Suprapubic skin (tissue), 4 donors: ENCODE measurements at places on chromosomes 6 and 20. TPM values are rescaled to one million over a fixed set of nuclear protein-coding genes. Genes with fewer than 3 reads are reported as not detected.

DNA sequence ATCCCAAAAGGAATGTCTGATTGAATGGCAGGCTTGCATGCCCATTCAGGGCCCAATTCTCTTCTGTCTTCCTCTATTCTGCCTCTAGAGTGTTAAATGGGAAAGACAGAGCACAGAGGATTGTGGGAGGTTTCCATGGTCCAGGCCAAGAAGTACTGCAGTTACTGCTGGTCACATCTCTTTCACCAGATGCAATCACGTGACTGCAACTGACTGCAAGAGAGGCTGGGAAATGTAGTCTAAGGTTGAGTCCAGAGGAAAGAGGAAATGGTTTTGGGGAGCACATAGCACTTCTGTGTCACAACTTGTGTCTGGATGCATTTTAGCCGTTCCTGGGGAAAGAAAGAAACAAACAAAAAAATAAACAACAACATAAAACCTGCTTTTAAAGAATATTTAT lies 336.4 kb upstream of the BTBD3 start:
- no peak for DNase-seq

GNAS-AS1 gene
- not detected for total RNA-seq

DNAAF9 gene
- total RNA-seq: 13.5 TPM

- no peak for DNase-seq
Measured at GRCh38 chr20:8640461-8640860, 428.4 kb upstream of the PLCB4 start.

DNA sequence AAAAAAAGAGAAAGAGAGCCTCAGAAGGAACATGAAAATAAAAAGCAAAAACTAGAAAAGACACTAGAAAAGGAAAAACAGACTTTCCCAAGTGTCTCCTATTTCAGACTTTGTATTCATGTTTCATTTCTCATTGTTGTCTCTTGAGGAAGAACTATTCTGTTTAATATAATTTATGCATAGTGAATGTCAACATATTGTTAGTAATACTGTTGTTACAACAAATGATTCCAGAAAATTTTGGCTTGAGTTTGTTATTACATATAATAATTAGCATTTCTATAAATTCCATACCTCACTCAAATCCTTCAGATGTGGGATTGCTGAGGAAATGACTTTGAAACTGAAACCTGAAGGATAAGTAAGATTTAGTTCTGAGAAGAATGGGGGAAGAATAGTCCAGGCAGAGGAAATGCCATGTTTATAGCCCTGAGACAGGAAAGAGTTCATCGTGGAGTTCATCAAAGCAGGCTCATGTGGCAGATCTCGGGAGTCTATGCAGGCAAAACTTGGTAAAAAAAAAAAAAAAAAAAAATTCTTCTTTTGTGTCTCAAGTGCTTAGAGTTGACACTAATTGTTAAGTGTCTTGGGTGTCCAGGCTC lies 53.1 kb upstream of the EIF2S2 start:
- no peak for DNase-seq

DNA sequence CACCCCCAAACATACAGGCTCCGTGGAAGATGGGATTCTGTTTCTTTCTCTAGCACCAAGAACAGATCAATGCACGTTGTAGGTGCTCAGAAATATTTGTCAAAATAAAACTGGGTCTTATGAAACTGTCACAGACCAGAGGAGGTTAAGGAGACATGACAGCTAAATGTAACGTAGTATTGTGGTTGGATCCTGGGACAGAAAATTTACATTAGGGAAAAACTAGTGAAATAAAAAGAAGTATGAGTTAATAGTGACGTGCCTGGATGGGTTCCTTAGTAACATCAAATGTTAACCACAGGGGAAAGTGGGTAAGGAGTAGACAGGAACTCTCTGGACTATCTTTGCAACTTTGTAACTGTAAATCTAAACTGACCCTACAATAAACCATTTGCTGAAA lies 31.5 kb downstream of the NOL4L start:
- DNase-seq: no peak

CYP39A1 gene
- total RNA-seq: 27.2 TPM

DNA sequence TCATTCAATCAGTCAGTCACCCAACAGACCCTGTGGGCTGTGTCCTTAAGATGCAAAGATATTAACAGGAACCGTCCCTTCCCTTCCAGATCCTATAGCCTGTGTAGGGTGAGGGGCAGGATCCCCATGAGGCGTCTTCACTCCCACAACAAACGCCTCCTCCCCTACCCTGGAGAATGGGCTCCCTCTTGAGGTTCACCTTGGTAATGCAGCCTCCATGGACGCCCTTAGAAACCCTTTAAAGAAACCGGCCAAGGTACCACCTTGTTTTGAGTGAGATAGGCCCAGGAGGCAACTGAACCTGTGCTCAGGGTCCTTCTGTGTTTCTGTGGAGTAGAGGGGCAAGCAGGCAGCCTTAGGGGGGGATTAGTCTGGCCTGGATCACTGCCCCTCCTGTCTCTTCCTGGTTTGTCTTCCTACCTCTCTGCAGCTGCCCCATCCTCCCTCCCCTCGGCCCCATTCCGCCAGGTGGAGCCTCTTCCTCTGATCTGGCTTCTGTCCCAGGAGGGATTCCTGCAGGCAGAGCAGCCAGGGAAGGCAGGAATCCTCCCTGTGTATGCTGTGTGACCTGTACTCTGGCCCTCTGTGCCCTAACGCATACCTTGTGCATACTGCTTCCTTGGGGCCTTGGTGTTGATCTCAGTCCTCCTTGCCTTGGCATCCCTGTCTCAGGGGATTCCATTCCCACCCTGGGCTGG lies 6.6 kb upstream of the GUCA1A start:
- DNase-seq: no peak

DNA sequence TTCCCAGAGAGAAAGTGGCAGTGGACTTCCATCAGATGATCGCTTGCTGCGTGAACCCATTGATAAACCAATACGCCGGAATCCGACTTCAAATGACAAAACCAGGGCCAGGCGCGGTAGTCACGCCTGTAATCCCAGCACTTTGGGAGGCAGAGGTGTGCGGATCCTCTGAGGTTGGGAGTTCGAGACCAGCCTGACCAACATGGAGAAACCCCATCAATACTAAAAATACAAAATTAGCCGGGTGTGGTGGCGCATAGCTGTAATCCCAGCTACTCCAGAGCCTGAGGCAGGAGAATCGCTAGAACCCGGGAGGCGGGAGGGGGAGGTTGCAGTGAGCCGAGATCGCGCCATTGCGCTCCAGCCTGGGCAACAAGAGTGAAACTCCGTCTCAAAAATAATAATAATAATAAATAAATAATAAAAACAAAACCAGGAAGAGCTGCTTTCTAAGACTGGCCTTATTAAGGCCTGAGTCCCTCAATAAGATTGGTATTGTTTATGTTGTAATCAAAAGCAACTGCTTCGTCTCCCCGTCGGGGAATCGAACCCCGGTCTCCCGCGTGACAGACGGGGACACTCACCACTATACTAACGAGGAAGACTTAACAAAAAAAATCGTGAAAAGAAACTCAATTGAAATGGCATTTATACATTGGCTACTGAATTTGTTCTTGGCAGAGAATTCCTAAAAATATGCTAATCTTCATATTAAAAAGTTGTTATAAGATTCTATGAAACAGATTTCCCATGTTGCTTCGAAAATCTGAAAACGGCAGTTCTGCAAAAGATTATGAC lies 110.2 kb upstream of the ZNF184 start:
- no peak for DNase-seq

- no peak for DNase-seq
Measured at GRCh38 chr6:2055143-2055542, 190.3 kb downstream of the GMDS start.

DNA sequence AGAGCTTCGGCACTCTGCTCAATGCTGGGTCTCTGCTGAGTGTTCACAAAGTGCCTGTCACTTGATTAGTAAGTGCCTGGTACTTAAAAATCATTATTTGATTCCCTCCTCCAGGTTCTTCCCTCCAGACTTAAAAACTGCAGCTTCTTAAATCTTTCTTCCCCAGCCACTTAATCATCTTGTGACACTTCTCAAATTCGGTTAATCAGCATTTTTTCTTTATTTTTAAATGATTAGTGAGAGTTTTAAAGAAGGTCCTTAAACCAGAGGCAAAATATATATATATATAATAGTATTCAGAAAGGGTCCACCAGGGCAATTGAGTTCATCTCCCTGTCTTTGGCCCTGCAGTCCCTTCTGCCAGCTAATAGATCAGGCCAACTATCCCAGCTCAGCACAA lies 8.0 kb upstream of the BANF2 start:
- DNase-seq: no peak

GRCh38 chr20:24872291-24873024 lies 76.6 kb upstream of the CST7 start:
- DNase-seq: no peak

- no peak for DNase-seq
Measured at GRCh38 chr6:146775220-146775619, 176.4 kb downstream of the ADGB start.

GRCh38 chr6:131173680-131174079 lies 38.4 kb downstream of the AKAP7 start:
- no peak for DNase-seq

BPIFB2 gene
- not detected for total RNA-seq

DNA sequence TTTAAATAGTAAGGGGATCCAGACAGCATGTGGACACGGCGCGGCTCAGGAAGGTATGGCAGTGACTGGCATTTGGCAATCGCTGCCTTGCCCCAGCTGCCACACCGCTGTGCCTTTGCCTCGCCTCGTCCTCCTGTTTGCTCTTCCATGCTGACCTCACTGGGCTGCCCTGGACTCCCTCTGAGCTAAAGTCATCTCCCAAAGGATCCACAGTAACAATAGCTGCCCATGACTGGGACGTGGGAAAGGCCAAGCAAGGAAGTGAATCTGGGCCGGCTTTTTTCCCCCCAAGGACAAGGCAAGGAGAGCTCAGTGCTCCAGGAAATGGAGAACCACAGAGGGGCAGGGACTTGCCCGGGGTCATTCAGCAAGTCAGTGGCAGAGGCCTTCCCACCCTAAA lies 48.1 kb downstream of the JPH2 start:
- DNase-seq: no peak

- DNase-seq: no peak
Measured at GRCh38 chr20:42553374-42553773, 636.3 kb downstream of the PTPRT start.

DNA sequence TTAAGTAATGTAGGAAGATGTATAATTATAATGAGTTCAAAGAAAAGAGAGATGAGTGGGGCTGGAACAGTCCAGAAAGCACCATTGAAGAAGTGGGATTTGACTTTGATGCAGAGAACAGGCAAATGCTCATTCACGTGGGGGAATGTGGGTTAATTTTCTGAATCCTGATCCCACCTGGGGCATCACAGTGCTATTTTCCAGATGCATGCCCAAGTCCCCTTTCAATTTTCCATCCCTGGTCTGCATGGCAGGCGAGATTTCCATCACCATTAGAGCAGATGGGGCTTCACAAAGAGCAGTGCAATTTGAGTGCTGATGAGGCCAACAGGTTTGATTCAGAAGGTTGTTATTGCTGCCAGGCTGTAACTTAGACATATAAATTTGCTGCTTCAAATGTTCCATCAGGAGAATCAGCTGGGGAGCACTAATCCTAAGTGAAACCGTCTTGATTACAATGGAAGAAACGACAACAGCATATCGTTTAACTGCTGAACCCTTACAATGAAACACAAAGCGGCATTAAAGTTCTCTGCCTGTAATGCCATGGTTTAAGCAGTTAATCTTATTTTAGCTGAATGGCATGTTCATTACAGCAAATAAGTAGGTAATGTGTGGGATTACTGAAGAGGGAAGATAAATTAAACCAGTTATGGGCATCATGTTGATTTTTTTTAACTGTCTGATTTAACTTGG lies 45.2 kb downstream of the OSTM1 start:
- DNase-seq: no peak

GRCh38 chr6:75602246-75603105 lies 796 bp downstream of the SENP6 start:
- DNase-seq: peak; percentile 70

ZNF831 gene
- 0.34 TPM for total RNA-seq

GRCh38 chr20:63659370-63659769 lies 1.3 kb downstream of the RTEL1 start:
- DNase-seq: no peak

- DNase-seq: no peak
Measured at GRCh38 chr6:157951828-157952227, 29.8 kb upstream of the SYNJ2 start.

RIPOR3 gene
- total RNA-seq: 10.1 TPM

DNA sequence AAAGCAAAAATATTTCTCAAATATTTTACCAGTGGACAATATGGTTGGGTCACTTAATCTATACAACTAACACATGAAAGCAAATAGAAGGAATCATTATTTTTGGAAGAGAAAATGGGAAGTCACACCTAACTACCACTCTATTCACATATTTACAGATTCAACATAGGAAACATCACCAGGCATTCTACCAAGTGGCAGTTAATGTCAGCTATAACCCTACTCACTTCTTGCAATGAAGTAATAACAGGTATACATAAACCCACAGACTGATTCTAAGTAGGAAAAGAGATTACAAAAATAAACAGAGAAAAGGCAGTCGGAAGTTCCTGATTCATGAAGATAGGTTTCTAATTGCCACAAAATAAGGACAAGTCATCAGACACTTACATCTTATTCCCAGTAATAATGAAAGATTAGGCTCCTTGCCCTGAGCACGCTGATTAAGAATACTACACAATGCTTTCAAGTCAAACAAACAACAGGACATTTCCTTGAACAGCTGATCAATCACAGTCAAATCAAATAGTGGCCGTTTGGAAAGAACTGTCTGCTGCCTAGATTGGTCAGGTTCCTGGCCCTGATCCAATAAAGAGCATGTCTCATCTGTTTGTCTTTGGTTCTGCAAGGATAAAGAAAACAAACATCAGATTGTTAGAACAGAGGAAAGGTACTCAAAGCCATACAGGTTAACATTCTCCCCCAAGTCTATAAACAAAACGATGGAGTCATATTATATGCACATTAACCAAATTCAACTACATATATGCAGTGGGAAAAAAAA lies 79.2 kb upstream of the PLN start:
- DNase-seq: no peak

DNA sequence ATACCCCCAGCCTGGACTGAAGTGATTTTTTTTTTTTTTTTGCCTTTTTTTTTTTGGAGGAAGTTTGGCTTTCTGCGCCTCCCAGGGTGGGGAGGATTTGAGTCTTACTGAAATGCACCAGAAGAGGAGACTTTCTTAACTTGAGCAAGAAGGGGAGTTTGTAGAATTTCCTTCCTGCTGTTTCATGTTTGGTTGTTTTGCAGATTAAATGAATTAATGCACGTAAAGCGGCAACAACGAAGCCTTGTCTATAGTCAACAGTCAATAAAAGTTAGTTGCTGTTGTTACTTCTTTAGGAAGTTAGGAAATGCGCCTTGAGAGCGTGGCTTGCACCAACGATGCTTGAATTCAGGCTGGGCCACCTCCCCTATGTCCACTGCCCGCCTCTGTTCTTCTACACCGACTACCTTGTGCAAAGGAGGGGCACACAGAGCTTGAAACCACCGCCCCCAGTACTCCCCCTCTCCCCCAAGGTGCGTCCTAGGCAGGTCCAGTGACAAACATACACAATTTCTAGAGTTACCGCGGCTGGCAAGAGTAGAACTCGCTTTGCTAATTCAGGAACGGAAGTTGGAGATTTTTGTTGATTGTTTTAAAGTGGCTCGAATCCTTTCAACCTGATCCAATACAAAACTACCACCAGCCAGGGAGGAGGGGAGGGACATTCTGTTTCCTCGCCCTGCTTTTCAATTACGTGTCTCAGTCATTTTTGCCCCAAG lies 830 bp upstream of the CYP24A1 start:
- DNase-seq: no peak

KIFC1 gene
- total RNA-seq: 5.5 TPM
